ENCODE measurements at places on chromosomes 5 and 9.

DNA sequence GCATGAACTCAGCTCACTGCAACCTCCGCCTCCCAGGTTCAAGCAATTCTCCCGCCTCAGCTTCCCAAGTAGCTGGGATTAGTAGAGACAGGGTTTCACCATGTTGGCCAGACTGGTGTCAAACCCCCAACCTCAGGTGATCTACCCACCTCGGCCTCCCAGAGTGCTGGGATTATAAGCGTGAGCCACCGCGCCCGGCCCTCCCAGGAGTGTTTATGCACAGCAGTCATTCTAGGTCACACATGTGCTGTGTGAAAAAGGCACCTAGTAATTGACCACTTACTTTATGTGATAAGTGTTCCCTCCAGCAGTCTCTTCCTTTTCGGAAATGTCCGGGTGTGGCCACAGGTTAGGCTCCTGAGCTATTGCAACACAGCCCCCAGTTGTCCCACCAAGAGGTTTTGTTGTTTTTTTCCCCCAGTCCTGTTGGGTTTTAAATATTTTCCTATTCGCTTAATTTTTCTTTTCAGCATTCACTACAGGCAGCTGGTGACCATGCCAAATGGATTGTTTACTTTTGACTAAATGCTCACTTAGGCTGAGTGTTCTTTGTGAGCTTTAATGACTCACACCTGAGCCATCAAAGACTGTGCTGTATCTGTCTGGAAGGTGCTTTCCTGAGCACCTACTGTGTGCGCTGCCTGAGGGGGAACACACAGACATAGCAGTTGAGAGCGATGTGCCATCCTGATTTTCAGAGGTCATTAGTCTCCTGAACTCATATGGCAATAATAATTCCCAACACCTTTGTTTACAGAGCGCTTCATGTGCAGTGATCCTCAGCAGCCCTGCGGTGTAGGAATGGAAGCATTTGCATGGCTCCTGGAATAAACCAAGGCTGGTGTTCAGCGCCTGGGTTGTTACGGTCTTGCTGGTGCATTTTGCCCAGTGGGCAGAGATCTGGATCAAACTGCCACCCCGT is 94.3 kb downstream of the MVB12B start:
- DNase-seq: no peak

DNA sequence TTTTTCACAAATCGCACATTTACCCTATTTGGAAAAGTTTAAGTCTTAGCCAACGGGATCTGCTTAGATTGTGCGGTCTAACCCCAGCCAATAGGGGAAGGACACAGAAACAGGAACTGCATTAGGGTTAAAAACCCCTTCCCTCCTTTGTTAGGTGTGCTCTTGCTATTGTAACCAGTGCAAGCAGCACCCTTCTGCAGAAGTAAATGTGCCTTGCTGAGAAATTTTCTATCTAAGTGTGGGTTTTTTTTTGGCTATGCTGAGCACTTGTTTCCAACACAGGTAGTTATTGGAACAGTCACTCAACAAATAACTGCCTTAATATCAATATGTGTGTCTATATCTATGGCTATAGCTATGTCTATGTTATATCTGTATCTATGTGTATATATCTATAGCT is 190.0 kb downstream of the TRIM32 start:
- no peak for DNase-seq

GRCh38 chr9:97077452-97078295 is 38.7 kb upstream of the CTSV start:
- DNase-seq: no peak

GRCh38 chr5:34554641-34555040 is 101.5 kb upstream of the RAI14 start:
- no peak for DNase-seq

- no peak for DNase-seq
Measured at GRCh38 chr5:172828911-172829431, 5.1 kb upstream of the ERGIC1 start.

DNA sequence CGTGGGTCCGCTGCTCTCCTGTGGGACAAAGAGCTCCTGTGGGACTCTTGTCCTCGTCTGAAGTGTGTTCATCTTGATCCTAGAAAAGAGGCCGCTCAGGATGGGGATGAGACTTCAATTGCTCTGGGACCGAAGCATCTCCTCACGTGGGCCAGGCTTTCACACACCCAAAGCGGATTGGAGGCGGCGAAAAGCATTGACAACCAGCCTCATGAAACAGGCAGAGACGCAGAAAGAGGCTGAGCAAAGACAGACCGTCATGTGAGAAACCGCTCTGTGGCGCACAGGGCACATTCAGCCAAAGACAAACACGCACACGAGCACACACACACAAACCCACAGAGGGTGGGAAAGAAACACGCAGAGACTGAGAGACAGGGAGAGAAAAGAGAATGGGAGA is 479.5 kb downstream of the SPATA31A7 start:
- no peak for DNase-seq

DNA sequence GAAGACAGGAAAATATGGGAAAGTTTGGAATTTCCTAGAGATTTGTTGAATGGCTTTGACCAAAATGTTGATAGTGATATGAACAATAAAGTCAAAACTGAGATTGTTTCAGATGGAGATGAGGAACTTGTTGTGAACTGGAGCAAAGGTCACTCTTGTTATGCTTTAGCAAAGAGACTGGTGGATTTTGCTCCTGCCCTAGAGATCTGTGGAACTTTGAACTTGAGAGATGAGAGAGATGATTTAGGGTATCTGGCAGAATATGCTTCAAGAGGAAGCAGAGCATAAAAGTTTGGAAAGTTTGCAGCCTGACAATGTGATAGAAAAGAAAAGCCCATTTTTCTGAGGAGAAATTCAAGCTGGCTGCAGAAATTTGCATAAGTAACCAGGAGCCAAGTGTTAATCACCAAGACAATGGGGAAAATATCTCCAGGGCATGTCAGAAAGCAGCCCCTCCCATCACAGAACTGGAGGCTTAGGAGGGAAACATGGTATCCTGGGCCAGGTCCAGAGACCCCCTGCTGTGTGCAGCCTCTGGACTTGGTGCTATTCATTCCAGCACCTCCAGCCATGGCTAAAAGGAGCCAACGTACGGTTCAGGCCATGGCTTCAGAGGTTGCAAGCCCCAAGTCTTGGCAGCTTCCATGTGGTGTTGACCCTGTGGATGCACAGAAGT is 114.3 kb upstream of the STARD4 start:
- DNase-seq: no peak

- DNase-seq: no peak
Measured at GRCh38 chr9:93319301-93319991, 132.0 kb upstream of the FAM120A start.

GRCh38 chr9:6545017-6545691 is 100.4 kb downstream of the GLDC start:
- DNase-seq: no peak

DNA sequence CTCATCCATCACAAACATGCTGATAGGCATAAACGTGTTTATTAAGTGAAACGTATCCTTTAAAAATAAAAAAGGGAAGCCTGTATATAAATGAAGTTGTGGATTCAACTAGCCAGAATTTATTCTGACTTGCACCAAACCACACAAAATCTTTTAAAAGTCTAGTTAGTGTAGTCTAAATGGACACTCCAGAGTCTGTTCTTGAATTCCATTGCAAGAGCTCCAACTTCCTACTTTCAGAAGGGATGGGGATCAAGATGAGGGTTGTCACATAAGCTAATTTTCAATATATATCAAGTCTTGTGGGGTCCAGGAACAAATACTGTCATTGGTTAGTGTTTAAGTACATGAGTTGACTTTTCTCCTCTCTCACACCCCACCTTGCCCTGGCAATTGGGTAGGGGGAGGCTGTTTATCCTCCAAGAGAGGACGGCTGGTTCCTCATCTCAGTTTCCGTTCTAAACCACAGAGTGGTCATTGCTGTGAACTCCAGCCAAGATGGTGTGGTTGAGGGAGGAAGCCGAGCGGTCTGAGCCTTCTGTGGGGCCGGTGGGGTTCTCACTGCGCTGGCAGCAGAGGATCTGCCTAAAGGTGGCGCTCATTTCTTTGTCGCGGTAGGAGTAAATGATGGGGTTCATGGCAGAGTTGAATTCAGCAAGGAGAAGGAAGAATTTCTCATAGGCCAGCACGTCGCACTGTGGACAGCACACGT is 163.2 kb downstream of the LPAR1 start:
- peak; percentile 3 for DNase-seq

DNA sequence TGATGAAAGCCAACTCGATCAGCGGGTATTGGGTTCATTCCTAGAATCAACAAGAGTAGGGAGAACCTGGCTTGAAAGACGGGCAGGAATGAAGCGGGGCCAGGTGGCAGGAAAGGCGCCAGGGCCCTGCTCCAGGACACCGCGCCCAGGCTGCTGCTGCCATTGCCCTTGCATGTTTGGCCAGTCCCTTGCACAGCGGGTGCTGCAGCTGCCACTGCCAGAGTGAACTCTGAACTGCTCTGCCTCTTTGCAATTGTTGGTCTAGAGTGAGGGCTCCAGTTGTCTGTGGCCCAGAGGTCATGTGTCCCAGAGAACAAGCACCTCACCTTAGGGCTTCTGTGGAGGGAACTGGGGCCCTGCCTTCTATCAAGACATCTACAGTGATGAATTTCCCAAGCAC is 24.0 kb upstream of the CARTPT start:
- no peak for DNase-seq

GRCh38 chr5:134449167-134449566 is 37.5 kb upstream of the CDKN2AIPNL start:
- no peak for DNase-seq

GRCh38 chr9:91897201-91897600 is 52.8 kb downstream of the ROR2 start:
- DNase-seq: no peak

GRCh38 chr5:41636605-41637004 is 126.2 kb upstream of the PLCXD3 start:
- peak; percentile 10 for DNase-seq

DNA sequence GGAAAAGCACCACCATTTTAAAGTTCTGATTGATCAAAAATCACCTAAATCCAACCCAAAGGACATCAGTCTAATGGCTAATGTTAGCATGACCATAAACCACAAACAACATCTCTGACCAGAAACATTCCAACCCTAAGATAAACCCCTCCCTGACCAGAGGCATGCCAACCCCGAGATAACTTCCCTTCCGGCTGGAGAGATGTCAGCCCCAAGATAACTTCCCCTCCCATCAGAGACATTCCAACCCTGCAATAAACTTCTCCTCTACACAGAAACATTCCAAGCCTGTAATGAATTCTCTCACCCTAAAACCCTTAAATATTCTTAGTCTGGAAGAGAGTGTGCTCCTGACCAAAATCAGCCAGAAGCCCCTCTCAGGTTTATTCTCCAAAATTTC is 364.3 kb downstream of the KCNN2 start:
- DNase-seq: no peak

DNA sequence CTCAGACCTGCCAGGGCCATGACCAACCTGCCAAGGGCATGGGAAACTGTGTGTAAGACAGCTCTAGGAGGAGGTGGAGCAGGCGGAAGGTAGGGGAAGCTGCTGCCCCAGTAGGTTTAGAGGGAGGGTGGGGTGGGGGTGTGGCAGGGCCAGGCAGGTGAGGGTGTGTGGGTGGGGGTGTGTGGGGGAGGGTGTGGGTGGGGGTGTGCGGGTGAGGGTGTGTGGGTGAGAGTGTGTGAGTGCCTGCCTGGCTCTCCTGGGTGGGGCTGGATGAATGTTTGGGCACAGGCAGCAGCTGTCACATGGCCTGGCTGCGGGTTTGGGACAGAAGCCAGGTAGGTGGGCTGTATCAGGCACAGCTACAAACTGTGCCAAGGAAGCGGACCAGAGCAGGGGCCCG is 8.8 kb upstream of the N4BP3 start:
- no peak for DNase-seq

DNA sequence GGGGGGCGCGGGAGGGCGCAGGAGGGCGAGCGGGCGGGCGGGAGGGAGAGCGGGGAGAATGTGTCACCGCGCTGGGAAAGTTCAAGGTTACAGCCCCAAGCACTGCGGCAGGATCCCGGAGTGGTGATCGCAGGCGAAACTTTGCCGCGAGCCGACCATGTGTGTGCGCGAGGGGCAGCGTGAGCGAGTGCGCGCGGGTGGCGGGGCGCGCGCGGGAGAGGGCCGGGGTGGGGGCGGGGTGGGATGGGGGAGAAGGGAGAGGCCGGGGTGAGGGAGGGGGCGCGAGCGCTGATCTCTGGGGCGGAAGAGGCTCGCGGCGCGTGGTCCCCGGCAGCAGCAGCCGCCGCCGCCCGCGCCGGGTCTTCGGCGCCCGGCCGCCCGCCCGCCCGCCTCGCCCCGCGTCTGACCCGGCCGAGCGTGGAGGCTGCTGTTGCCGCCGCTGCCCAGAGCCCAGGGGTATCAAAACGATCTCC is at the start of gene NFIB:
NFIB (minus strand) TSS at position 191 of the 473 bp plus-strand sequence. CDS start 630 bp downstream, outside the sequence.
- DNase-seq: peak; percentile 29

GRCh38 chr5:95672641-95673040 is 10.2 kb downstream of the SPATA9 start:
- DNase-seq: no peak

GRCh38 chr9:99105152-99106043 is 485 bp downstream of the TGFBR1 start:
- peak; percentile 79 for DNase-seq
